Stimulated activated CD8-positive, alpha-beta memory T cell treated with anti-CD3 and anti-CD28 coated beads, Interleukin-12 subunit alpha, Interleukin-12 subunit beta, amount 100 ng/mL, for 4 hours (primary cell): ENCODE measurements at places on chromosomes 5 and 9.
A peak's percentile ranks its signal among the peaks of the same experiment; 100 is the strongest.

GRCh38 chr9:121201045-121201737 is 478 bp downstream of the RAB14 start:
- DNase-seq, result peak; percentile 49

DNA sequence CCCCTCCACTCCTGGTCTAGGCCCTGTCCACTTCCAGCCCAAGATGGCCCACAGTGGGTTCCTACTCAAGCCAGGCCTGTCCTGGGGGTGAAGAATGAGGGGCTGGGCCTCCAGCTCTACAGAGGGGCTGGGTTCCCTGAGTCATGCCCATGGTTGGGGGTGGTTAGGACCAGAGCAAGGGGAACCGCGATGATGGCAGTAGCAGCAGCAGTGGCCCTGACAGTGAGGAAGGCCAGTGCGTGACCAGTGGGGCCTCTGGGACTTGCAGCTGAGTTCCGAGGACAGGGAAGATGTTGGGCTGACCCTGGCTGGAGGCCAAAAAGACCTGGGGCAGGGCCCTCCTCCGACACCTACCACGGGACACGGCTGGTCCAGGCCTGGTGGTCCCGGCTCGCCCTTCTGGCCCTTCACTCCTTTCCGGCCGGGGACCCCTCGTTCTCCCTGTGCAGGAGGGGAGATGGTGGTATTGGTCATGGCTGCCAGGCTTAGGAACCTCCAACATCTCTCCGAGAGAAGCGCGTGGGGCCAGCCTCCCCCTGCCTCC is 9.2 kb upstream of the PHYKPL start:
- no peak for DNase-seq

- DNase-seq, result no peak
Measured at GRCh38 chr5:142881076-142881783, 111.1 kb downstream of the ARHGAP26 start.

DNA sequence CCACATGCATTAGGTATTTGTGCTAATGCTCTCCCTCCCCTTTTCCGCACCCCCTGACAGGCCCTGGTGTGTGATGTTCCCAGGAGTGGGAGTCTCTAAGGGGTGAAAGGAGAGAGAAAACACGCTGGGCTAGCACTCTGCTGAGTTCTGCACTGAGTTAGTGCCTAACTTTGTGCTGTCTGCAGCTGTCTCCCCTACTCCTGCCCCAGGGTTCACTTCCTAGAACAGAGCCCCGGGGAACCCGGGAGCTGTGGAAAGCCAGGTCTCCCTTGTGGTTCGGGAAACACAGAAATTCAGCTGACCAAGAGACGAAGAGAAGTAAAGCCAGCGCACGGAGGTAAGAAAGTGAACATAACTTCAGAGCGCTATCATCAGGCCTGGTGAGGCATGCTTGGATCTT is 20.7 kb upstream of the ANKRD18A start:
- no peak for DNase-seq

GRCh38 chr5:10655972-10656830 is 92.3 kb downstream of the ANKRD33B start:
- no peak for DNase-seq

GRCh38 chr9:97966493-97966892 is 16.6 kb upstream of the ANP32B start:
- DNase-seq, result no peak

DNA sequence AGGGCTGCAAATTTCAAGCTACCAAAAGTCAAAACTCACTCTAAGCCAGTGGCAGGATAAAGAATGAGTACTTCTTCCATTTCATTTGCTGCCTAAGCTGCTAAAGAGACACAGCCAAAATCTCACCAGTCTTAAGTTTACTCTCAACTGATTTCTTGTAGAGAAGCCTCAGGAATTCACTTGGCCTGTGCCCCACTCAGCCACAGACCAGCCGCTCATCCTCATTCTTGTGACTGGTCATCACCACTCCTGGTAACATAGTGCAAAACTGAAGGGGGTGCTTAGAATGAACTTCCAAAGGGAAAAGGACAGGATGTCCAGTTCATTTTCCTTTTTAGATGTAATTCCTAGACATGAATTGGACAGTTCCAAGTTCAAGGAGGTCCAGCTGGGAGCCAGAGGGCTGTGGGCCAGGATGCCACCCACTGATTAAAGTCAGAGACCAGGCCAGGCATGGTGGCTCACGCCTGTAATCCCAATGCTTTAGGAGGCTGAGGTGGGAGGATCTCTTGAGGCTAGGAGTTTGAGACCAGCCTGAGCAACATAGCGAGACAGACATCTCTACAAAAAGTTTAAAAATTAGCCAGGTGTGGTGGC is 72.7 kb upstream of the RANBP3L start:
- DNase-seq, result no peak

GRCh38 chr9:22307013-22307711 is 139.5 kb upstream of the DMRTA1 start:
- DNase-seq, result no peak

- no peak for DNase-seq
Measured at GRCh38 chr9:69009708-69010107, 4.2 kb downstream of the PRKACG start.

- no peak for DNase-seq
Measured at GRCh38 chr5:129905473-129906176, 1.4 kb downstream of the CHSY3 start.

DNA sequence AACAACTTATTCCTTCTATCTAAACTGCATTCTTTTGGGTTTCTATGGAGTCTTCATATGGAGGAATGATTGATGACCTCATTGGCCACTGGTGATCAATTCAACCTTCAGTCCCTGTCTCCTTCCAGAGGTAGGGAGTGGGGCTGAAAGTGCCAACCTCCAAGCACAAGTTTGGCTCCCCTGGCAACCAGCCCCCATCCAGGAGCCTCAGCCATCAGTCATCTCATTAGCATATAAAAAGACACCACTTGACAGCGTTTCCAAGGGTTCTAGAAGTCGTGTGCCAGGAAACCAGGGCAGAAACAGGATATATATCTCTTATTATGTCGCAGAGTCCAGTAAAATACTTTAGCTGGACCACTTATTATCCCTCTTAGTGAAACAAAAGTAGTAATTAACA is 9.8 kb downstream of the SLC31A2 start:
- no peak for DNase-seq
